ENCODE measurements at places on chromosomes 4 and X.

DNA sequence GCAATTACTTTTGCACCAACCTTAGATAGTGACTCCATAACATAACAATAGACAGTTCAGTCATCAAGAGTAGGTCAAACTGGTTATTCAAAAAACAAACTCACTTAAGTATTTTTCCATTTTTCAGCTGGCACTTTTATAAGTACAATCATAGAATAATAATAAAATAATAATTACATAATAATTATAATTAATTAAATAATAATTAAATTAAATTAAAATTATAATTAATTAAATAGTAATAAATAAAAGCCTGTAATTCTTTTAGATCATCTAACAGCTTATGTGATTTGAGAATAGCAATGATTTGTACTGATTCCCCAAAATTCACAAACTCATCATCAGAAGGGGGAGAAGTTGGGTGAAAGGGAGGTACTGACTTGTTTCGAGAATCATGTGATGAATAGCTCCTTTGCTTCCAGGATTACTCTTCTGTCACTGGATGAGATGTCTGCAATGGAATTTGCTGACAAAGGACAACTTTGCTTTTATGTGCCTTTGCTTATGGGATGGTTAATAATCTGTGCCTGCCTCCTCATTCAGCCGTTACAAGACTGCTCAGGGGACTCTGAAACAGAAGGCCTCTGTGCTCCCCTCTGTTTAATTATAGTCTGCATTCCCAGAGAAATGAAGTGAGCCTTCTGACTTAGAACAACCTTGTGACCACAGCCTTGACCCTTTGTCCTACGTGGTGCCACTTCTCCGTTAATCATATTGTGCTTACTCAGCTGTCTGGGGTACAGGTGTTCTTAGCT lies 104.8 kb upstream of the ENPEP start:
- no peak for DNase-seq

- DNase-seq, result no peak
These were observed 46.6 kb downstream of the MAP7D3 start for GRCh38 chrX:136204571-136204970.

DNA sequence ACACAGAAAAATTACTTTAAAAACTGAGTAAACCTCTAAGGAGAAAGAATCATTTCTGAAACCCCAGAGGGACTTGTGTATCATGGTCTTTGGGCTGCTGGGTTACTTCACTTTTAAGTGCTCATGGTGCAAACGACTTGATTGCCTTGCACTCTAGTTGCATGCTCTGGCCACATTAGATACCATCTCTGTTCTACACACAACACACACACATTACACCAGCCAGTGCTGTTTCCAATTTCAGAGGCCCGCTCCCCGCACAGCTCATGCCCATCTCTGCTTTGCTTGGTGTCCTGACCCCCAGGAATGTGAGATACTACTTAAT lies 2.1 kb downstream of the PPP3CA start:
- peak; percentile 23 for DNase-seq

DNA sequence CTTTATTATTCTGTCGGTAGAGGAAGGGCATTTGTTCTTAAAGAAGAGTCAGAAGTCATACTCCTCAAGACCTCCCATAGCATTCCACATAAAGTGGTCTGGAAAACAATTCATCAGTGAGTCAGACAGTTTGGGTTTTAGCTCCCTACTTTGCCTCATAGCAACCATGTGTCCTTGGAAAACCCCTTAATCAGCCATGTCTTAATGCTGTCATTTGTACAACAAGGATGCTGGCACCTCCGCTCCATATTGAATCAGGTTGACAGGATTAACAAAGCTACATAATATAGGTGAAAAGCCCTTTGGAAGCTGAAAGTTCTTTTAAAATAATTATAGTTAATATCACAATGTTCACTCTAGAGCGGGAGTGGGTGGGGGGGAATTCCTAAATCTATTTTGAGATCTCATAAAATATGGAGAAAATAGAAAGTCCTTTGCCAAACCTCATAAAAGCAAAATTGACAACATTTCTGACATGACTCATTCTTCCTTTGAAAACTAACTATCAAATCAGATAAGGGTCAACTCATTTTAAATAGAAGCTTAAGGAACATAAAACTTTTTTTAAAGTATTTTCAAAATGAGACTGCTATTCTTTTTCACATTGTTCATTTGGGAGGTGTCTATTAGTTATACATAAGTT lies 37.3 kb upstream of the GUCY1A1 start:
- no peak for DNase-seq

- DNase-seq, result no peak
These were observed 201.2 kb downstream of the NPNT start for GRCh38 chr4:106096454-106096853.

- no peak for DNase-seq
These were observed 9.0 kb upstream of the BCOR start for GRCh38 chrX:40106676-40107290.

GRCh38 chr4:168908851-168909273 lies 101.2 kb downstream of the CBR4 start:
- DNase-seq, result no peak

GRCh38 chr4:7059662-7060061 lies 8.2 kb downstream of the GRPEL1 start:
- no peak for DNase-seq

DNA sequence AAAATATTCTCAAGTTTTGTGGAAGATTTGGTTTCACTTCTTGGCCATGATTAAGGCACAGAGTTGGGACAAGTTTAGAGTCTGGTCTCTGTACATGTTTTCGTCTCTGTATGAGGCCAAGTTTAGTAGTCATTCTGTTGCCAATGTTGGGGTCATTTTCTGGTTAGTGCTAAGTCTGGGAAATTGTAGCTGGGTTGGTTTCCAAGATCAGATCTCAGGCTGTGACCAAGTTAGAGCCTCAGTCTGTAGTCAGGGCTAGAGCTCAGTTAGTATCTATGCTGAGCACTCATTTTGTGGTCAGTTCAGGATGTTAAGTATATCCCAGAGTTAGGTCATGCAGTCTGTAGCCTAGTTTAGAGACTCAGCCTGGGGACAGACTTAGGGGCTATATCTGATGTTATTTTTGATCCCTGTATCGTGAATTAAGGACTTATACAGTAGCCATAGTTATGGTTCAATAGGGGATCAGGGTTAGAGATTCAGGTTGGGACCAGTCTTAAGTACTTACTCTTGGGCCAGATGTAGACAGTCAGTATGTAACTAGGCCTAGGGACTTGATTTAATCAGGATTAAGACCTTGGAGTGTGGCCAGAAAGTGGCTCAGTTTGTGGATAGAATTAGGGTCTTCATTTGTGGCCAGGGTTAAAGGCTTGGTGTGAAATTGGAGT lies 6.6 kb upstream of the ENOX2 start:
- no peak for DNase-seq

- no peak for DNase-seq
These were observed 212.0 kb upstream of the AFF2 start for GRCh38 chrX:148288451-148288850.

DNA sequence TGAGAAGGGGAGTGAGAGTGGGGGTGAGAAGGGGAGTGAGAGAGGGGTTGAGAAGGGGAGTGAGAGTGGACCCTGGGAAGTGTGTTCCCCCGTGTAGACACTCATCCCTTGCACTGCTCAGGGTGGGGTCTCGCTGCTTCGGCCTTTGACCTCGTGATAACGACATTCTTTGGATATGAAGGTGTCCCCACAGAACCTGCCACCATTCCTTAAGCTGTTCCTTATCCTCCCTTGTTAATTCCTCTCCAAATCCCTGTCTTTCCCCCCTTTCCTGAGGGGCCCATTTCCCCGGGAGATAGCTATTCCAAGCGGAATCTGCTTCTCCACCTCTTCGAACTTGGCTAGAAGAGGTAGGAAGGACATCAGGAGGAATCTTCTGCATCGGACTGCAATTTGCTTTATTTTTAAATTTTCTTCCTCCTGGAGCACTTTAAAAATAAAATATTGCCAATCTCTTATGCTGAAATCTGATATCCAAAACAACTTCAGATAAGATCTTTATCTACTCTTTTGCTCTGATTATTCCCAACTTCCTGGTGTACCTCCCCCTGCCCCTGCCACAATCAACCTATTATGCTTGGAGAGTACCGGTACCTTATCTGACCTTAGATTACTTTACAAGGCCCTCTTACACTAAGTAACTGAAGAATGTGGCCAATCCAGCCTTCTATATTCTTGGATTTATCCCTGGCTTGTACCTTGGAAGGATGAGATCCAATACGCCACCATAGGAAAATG lies 15.6 kb downstream of the TRIML1 start:
- DNase-seq, result no peak

DNA sequence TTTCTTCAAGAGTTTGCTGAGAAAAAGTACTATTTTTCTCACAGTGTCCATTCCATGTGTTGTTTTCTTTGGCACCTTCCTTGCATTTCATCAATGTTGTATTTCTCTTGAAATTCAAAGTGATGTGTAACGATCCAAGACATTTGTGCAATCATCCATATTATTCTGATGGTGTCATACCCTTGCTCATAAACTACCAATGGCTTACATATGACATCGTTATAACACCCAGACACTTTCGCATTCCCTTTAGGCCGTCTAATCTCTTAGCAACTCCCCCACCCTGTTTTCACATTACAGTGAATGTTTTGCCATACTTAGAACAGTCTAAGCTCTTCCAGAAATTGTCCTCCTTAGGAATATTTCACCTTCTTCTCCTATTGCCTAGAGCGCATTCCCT lies 1779.0 kb downstream of the PCDH7 start:
- DNase-seq, result no peak

DNA sequence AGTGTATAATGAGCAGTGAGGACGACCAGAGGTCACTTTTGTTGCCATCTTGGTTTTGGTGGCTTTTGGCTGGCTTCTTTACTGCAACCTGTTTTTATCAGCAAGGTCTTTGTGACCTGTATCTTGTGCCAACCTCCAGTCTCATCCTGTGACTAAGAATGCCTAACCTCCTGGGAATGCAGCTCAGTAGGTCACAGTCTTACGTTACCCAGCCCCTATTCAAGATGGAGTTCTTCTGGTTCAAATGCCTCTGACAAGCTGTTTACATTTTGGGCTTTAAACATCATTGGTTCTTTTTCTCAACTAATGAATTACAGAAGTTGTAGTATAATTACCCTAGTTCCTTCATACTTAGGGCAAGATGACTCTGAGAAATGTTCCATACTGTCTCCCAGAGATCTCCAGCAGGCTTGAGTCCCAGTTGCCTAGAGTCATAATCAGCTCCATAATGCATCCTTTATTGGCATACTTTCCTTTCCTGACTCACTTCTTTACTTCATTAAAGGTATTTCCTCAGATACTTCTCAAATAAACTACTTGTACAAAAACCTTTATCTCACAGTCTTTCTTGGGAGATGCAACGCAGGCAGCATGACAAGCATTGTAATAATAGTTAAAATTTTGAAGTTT lies 136.5 kb downstream of the KDM6A start:
- DNase-seq, result no peak

DNA sequence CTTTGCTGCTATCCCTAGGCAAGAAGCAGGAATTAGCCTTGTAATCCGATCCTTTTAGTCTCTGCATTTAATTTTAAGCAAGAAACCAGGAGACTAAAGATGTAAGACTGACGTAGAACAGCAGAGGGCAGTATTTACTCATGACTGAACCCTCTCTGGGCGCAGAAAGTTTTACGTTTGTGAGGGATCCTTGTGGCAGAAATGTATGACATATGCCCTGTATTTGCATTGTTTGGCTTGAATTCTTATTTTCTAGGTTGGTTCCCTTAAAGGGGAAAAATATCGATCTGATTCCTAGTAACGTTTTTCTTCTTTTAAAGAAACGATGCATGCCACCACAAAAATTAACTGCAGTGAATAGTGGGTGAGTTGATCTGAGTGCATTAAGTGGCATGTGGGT lies 1.3 kb upstream of the FAT4 start:
- DNase-seq, result no peak

GRCh38 chr4:72875545-72875944 lies 194.0 kb downstream of the COX18 start:
- DNase-seq, result no peak

DNA sequence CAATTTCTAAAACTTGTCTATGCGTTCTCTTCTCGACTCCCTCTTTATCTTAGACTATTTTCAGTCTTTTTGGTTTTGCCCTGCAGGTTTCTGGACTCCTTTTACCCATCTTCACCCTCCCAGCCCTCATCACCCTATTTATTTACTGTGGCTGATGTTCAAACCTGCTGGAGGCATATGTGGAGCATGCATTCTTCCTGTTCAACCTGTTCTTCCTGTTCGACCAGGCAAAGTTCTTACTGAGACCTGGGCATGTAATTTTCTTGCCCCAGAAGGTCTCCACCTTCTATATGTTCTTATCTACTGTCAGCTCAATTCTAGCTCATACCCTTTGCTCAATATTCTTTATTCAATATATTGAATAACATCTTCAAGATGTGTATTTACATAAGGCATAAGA lies 69.4 kb upstream of the AGA start:
- no peak for DNase-seq

DNA sequence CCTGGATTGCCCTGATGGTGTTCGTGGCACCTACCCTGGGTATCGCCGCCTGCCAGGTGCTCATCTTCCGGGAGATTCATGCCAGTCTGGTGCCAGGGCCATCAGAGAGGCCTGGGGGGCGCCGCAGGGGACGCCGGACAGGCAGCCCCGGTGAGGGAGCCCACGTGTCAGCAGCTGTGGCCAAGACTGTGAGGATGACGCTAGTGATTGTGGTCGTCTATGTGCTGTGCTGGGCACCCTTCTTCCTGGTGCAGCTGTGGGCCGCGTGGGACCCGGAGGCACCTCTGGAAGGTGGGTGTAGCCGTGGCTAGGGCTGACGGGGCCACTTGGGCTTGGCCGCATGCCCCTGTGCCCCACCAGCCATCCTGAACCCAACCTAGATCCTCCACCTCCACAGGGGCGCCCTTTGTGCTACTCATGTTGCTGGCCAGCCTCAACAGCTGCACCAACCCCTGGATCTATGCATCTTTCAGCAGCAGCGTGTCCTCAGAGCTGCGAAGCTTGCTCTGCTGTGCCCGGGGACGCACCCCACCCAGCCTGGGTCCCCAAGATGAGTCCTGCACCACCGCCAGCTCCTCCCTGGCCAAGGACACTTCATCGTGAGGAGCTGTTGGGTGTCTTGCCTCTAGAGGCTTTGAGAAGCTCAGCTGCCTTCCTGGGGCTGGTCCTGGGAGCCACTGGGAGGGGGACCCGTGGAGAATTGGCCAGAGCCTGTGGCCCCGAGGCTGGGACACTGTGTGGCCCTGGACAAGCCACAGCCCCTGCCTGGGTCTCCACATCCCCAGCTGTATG lies 1.8 kb downstream of the AVPR2 start:
- peak; percentile 26 for DNase-seq

DNA sequence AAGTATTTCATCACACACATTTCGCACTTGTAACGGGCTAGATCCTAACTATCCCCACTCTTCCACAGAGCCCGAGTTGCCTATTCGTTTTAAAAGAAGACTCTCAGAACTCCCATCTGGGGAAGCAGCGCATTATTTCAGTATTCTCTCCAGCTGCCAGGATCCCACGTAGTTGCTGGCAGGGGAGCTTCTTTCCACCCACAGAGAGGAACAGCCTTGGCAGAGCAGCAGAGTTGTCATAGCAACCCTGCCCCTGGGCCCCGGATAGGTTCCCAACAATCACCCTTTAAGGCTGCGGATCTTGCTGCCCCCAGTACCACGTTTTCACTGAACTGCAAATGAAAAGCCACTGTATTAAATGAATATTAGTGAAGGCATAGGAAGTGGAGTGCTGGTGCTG lies 106.7 kb downstream of the GPM6A start:
- no peak for DNase-seq

- DNase-seq, result no peak
These were observed 25.7 kb upstream of the VCX2 start for GRCh38 chrX:8196776-8197175.
